Foreskin fibroblast (primary cell): ENCODE measurements at places on chromosomes 7 and 10.

DNA sequence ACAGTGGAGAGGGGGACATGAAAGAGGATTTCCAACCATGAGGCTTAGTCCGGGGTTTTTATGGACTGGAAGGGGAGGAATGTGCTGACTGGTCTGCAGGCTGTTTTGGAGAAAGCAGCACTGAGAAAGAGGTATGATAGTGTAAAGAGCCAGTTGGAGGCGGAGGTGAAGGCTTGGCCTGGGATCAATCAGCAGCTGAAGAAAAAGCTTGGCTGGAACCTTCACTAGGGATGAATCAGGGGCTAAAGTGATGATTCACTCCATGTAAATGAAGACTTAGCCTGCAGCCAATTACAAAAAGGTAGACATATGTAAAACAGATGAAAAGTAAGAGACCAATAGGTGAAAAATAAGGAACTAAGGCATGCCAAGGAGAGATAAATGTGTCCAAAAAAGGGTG, 1382.6 kb downstream of the GATA3 start:
- DNase-seq: peak; percentile 41

DNA sequence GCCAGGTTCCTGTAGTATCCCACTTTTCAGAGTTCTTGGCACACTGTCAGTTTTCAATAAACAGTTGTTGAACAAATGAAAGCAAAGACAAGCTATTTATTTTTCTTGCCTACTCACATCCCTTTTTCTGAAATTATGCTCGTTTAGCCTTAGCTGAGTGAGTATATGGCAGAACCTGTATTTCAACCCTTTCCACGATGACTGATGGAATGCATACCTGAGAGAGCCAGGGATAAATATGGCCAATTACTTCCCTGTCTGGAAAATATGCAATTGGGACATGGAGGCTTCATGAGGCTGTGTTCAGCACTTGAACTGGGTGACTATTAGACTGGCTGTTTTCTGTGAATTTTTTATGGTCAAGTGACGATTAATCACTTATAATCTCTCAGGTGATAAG, 144.5 kb upstream of the POT1 start:
- no peak for DNase-seq

DNA sequence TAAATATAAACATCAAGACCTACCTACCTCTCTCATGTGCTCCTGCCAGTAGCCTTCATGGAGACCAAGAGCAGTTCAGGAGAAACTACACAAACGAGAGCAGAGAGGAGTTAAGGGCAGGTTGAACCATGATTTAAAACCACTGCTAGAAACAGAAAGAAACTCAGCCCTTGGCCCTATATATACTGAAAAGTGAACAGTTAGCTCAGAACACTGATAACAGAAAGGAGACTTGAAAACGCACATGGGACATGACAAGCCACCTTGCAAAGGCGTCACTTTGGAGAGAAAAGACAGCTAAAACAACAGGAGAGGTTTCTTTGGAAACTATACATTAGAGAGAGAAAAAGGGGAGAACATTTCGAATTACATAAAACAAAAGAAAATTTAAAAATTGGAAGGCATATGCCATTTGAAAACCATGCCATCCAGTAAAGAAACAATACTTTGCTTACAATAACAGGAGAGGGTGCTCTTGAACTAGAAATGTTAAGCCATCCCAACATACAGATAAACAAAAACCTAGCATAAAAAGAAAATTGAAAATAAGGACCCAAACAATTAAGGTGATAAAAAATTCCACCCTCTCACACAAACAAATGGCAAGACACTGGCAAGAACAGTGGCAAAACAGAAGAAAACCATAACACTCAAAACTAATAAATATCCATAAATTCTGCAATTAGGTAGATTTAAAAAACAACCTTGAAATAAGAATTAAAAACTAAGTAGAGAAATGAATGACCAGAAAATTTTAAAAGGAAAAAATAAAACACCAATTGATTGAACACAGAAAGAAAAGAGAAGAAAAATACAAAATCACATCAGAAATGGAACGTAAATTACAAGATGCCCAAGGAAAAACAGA, 232.7 kb downstream of the IMMP2L start:
- DNase-seq: peak; percentile 27

- peak; percentile 49 for DNase-seq
Observed at GRCh38 chr7:13036256-13036780, 348.9 kb downstream of the ARL4A start.

DNA sequence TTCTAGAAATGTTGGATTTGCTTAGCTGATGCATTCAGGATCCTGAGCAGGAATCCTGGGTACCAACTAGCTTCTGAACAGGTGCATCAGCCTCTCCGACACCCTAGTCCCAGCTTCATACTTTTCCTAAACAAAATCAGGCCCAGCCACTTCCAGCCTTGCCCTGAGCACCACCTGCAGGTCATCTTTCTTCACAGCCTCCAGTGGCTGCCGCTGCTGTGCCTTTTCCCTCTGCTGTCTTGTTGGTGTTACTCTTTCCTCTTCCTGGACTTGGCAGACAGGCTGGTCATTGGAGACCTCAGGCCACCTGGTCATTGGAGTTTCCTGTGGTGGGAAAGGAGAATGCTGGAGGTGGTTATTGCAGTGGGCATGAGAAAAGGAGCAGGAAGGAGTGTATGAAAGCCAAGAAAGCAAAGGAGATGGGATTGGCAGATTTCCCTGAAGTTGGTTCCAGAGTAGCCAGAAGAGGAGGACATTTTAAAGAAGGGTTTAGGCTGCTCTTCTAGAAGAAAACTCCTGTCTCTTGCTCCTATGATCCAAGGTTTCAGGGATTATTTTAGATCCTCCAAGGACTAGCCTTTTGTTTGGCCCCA, 48.2 kb upstream of the NFKB2 start:
- DNase-seq: peak; percentile 77

- DNase-seq: no peak
Observed at GRCh38 chr10:92894081-92894655, 45.8 kb downstream of the EXOC6 start.

DNA sequence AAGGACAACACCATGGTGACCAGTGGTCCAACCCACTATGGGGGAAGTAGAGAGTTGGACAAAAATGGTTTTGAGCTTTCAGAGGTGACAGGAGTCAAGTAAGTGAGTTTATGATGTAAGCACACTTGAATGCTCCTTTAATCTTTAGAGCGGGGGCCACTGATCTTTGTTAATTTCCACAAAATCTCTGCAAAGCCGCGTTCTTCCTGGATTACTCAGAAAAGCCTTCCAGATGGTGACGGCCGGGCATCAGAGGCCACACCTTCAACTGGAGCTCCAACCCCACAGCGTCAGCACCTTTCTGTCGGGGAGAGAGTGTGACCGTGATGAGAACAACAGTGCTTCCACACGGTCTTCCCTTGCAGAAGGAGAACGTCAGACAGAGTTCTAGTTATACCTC, 35.2 kb upstream of the KLF6 start:
- peak; percentile 92 for DNase-seq
